Lower leg skin (tissue), 4 donors: ENCODE measurements at places on chromosomes 11 and 22. TPM values are rescaled to one million over a fixed set of nuclear protein-coding genes. Genes with fewer than 3 reads are reported as not detected.

DNA sequence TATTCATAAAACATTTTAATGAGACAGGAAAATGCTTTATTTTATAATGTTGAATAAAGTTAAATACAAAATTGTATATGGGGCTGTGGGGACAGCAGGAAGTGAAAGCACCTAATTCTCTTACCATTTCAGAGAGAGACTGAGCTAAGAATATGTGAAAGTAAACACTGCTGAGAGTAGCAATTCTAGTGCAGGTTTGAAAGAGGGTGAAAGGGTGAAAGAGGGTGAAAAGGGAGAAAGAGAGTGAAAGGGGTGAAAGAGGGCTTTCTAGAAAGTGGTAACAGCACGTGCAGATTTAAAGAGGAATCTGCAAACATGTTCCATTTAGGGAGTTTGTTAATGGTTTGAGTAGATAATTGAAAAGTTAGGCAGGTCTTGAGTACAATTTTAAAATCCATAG is 652.0 kb upstream of the CCDC90B start:
- DNase-seq: no peak

The MMP1 gene
- total RNA-seq: not detected

The APOL2 gene
- total RNA-seq: 14.2 TPM

The CHEK2 gene
- 3.3 TPM for total RNA-seq

- DNase-seq: no peak
Measured at GRCh38 chr11:80773919-80774318, 1333.1 kb upstream of the TENM4 start.

The C11orf24 gene
- 12.5 TPM for total RNA-seq

The OLFML1 gene
- 2.3 TPM for total RNA-seq

The MMP8 gene
- not detected for total RNA-seq

- DNase-seq: no peak
Measured at GRCh38 chr11:71215425-71215965, 36.9 kb downstream of the SHANK2 start.

DNA sequence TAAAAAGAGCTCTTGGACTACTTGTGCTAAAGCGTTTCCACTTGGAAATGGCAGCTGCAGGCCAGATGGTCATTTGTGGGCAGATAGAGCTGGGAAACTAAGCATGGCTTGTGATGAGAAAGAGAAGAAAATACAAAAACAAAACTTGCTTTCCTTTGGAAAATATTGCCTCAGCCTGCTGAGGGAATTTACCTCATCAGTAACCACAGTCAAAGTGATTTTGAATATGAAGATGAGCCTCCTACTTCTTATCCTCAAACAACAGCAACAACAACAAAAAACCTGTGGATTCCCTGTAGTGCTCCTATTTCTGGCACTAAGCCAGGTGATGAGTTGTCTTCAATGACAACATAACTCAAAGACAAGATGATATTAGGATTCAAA is 62.7 kb upstream of the FIBIN start:
- no peak for DNase-seq

GRCh38 chr22:44759430-44760310 is 7.3 kb downstream of the ARHGAP8 start:
- no peak for DNase-seq

GRCh38 chr11:45086526-45086925 is 59.9 kb upstream of the PRDM11 start:
- no peak for DNase-seq

- no peak for DNase-seq
Measured at GRCh38 chr22:47124451-47124881, 362.0 kb downstream of the TBC1D22A start.

DNA sequence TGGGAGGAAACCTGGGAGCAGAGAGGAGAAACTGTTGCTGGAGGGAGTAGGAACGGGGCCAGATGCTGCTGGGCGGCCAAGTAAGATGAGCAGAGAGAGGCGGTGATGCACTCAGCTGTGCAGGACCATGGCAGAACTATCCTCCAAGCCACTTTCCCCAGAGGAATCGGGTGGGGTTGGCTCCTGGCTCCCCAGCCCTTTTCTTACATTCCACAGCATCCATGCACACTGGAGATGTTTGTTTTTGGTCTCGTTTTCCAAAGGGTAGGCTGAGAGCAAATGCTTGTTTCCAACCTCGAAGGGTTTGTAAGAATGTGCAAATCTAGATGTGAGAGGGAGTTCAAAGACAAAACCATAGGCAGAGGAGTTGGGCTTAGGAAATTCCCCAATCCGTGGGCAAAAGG is 73.2 kb downstream of the DBX1 start:
- DNase-seq: no peak

- no peak for DNase-seq
Measured at GRCh38 chr11:115739878-115740277, 235.7 kb upstream of the CADM1 start.

GRCh38 chr11:34346551-34346950 is 11.3 kb downstream of the ABTB2 start:
- no peak for DNase-seq

- DNase-seq: no peak
Measured at GRCh38 chr11:98561252-98561651, 459.5 kb upstream of the CNTN5 start.

The TEX54 gene
- total RNA-seq: not detected

The PRODH gene
- total RNA-seq: 109 TPM

GRCh38 chr11:128330203-128330602 is 257.2 kb downstream of the ETS1 start:
- DNase-seq: no peak

- DNase-seq: no peak
Measured at GRCh38 chr11:116466191-116466590, 306.6 kb downstream of the BUD13 start.

DNA sequence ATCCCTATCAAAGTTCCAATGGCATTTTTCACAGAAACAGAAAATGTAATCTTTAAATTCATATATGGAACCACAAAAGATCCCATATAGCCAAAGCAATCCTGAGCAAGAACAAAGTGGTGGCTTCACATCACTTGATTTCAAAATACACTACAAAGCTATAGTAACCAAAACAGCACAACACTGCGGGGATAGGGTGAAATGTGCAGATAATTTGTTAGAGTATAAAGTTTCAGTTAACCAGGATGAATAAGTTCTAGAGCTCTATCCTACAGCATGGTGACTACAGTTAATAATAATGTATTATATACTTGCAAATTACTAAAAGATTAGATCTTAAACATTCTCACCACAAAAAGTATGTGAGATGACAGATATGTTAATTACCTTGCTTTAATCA is 55.5 kb downstream of the MAPK1 start:
- DNase-seq: no peak

DNA sequence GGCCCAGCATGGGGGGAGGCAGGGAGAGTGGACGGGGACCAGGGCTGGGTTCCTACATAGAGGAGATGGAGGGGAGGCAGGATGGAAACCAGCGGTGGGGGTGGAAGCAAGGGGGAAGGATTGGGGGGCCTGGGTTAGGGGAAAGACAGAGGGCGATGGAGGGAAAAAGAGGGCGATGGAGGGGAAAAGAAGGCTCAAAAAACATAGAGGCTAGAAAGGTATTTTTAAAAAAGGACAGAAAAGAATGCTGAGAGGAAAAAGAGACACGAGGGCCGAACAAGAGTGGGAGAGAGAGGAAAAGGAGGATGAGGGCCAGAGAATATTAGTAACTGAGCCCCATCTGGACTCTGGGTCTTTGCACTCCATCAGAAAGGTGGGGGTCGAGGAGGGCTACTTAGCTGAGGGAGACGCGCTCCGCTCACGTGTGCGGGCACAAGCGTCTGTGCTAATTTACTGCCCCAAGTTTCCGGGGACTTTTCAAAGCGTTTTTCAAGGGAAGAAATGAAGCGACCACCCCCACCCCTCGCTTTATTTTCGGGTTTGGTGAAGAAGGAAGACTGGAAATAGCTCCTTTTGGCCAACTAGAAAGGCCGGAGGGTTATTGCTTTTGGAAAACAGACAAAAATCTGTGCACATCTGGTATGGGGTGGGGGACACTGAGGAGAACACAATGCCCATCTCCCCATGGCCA is 14.5 kb downstream of the PAX6 start:
- DNase-seq: no peak

- DNase-seq: no peak
Measured at GRCh38 chr11:69053169-69053477, 4.4 kb downstream of the TPCN2 start.

GRCh38 chr11:83008581-83008923 is 63.1 kb downstream of the RAB30 start:
- no peak for DNase-seq

The LRRN4CL gene
- 7.3 TPM for total RNA-seq

The GLYAT gene
- total RNA-seq: 0.17 TPM

DNA sequence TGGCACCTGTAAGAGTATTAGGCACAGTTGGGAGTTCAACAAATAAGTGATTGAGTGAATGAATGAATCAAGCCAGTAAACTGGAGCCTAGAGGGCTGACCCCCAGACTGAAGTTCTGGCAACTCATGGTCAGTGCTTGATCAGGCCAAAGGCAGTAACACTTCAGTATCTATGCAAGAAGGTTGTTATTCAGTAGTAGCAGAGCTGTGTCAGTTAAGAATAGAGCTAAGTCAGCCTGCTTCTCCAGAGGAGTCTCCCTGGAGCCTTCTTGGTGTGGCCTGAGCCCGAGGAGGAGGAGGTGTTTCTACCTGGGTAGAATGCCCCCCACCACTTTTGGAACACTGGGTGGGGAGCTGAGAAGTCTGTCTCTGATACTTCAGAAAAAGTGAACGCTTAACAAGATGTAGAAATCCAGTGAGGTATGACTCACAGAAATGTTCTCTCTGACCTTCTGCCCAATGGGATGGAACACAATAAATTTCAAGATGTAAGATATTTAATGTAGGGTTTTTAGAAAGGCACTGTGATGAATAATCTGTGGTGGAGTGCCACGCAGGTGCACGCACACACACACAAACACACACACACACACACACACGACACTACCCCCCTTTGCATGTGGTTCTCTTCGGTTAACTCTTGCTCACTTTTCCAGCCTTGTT is 219.9 kb downstream of the HIPK3 start:
- DNase-seq: no peak

The OR51G1 gene
- not detected for total RNA-seq

DNA sequence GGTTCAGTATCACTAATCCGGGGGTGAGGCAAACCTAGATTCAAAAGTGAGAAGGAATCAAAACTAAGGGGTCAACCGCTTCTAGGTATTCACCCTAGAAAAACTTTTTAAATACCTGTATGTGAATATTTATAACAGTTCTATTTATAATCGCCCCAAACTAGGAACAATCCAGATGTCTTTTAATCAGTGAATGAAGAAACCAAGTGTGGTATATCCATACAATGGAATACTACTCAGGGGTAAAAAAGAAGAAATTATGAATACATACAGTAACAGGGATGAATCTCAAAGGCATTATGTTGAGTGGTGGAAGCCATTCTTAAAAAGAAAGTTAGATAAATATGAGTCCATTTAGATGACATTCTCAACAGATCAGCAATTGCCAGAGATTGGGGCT is 178.0 kb upstream of the BLID start:
- no peak for DNase-seq

- DNase-seq: no peak
Measured at GRCh38 chr11:95262994-95263765, 32.2 kb upstream of the SESN3 start.
